ENCODE measurements at places on chromosomes 4 and X. TPM values are rescaled to one million over a fixed set of nuclear protein-coding genes. Genes with fewer than 3 reads are reported as not detected.

Gene PAGE2B
- not detected for polyA plus RNA-seq

Gene CYSLTR1
- polyA plus RNA-seq, result not detected

GRCh38 chr4:139295206-139295941 is 5.9 kb upstream of the NAA15 start:
- no peak for DNase-seq

- DNase-seq, result no peak
These were observed 87.0 kb downstream of the FAM193A start for GRCh38 chr4:2623442-2623841.

DNA sequence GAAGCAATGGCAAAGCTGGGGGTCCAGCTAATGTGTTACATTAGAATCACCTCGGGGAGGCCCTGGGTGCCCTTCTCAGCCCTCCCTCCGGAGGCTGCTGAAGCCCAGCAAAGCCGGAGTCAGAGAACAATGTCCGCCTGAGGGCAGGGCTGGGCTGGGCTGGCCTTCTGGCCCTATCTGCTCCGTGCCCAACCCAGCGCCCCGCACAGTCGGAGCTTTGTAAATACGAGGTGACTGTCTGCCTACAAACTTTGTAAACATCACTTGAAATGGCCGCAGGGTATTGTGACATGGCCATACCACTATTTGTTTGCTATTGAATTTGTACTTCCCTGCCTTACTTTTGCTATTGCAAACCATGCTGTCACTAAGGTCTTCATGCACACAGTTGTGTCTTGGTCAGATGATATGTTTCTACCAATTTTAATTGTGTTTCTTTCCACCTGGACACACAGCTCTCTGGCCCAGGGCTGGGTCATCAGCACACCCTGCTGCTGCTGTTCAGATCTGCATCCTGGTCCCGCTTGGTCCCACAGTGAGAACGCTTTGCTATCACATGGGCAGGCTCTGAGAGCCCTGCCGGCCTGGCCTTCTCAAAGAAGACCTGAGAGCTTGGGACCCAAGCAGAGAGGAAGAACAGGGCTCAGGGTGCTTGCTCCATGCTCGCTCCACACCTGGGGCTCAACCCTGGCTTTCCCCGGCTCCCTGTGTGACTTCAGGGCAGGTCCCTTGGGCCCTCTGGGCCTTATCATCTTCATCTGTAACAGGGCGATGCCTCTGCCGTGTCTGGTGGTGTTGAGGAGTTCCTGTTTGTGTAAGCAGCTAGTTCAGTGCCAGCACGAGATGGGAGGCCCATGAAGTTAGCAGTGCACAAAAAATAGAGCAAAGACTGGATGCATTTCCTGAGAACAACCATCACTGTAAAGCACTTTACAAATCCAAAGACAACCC is 2.3 kb downstream of the S100P start:
- DNase-seq, result no peak

- no peak for DNase-seq
These were observed 155.8 kb downstream of the KCNIP4 start for GRCh38 chr4:21792736-21793135.

DNA sequence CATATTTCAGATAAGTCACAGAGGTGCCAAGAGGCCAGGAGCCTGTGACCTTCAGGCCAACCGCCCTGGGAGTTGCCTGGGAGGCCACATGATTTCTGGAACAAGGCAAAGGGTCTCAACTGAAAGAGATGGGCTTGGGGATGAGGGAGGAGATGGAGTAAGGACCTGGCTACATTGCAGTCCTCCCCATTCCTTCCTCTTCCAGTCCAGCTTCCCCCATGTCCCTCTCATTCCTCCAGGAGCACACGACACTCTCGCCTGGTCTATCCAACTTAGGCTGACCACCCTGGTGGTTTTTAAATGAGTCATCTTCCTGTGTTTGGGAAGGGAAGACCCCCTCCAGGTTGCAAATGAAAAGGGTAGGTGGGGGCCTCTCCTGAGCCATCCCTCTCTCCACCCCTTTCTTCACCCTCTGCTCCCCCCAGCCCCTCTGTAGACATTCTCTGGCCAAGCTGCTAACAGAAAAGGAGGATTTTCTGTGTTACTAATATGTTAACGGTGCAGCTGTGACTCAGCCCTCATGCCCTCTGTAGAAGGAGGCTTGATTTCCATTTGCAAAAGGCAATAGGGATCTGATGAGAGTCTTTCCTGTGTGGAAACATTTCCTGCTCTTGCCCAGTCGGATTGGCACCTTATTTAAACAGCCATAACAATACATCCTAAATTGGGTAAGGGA is 79.2 kb downstream of the RTL5 start:
- DNase-seq, result no peak

- no peak for DNase-seq
These were observed 81.3 kb upstream of the SCML1 start for GRCh38 chrX:17656035-17656418.

Measured in BJ (cell line).